ENCODE measurements at places on chromosomes 6 and 20.

- DNase-seq: no peak
Measured at GRCh38 chr20:51624157-51624731, 81.7 kb upstream of the NFATC2 start.

DNA sequence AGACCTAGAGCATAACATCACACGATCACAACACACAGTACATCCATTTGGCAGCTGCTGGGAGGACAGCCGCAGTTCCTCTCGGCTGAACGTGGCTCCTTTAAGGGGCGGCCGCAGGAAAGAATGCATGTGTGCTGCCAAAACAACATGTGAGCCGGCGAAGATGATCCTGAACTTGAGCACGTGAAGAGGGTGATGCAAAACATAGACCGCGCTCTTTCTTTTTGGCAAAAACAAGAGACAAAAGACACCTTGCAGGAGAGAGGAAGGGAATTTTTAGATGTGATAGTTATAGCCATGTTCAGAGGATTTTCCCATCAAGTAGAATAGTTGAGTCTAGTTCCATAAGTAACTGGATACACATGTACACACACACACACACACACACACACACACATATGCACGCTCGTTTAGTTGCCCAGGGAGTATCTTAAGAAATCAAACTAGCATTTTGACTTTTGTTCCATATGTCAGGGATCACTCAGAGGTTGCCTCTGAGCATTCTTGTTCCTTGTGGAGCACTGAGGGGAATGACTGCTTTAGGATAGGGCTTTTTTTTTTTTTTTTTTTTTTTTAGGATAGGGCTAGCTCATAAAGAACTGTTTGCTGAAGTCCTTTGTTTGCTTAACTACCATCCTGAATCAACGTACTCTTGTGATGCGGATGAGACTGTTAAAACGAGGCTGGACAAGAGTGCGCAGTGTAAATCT is 21.7 kb upstream of the RANBP9 start:
- peak; percentile 61 for DNase-seq

DNA sequence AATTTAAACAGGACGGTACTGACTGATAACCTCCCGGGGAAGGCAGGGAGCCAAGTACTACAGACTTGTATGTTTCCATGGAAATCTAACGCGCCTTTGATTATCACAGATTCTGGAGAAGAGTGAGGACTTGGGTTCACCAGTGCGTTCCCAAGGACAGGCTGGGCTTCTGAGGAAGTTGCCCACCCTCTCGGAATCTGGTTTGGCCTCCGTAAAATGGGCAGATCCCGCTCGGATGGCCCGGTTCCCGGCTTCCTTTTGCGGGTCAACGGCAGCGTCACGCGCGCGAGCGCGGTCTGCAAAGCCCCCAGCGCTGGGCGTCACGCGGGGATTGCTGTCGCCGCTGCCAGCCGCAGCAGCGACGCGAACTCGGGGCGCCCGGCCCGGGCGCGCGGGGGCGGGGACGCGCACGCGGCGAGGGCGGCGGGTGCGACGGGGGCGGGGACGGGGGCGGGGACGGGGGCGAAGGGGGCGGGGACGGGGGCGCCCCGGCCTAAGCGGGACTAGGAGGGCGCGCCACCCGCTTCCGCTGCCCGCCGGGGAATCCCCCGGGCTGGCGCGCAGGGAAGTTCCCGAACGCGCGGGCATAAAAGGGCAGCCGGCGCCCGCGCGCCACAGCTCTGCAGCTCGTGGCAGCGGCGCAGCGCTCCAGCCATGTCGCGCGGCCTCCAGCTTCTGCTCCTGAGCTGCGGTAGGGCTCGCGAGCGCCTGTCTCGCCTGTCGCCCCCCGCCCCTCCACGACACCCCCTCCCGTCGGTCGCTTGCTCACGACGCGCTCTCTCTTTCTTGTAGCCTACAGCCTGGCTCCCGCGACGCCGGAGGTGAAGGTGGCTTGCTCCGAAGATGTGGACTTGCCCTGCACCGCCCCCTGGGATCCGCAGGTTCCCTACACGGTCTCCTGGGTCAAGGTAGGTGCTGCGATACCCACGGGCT is at the start of gene CD83:
Gene CD83 (plus strand): TSS at position 615 of the 933 bp plus-strand sequence. CDS start 40 bp downstream, at position 655.
- peak; percentile 31 for DNase-seq

GRCh38 chr6:158439255-158439654 is 120.6 kb upstream of the TMEM181 start:
- no peak for DNase-seq

DNA sequence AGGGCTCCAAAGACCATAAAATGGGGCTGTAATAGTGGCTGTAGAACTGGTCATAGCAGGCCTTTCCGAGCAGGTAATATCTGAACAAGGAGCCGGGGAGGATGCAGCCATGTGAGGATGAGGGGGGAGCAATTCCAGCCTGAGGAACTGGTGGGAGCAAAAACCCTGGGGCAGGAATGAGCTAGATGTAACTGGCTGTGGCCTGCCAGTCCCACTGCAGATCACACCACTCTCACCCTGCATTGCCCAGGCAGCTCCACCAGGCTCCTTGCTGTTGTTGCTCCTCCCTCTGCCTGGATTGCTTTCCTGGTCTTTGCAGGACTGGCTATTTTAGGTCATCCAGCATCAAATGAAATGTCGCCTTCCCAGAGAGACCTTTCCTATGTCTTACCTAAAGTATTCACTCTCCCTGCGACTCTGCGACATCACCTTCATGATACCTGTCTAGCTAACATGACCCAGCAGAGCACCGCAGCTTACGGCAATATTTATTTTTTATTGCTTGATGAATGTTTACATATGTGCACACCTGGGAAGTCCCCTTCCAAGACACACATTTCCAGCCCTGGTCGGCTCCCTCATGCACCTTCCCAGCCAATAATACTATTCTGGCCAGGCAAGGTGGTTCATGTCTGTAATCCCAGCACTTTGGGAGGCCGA is 2.4 kb upstream of the ZFP64 start:
- no peak for DNase-seq

DNA sequence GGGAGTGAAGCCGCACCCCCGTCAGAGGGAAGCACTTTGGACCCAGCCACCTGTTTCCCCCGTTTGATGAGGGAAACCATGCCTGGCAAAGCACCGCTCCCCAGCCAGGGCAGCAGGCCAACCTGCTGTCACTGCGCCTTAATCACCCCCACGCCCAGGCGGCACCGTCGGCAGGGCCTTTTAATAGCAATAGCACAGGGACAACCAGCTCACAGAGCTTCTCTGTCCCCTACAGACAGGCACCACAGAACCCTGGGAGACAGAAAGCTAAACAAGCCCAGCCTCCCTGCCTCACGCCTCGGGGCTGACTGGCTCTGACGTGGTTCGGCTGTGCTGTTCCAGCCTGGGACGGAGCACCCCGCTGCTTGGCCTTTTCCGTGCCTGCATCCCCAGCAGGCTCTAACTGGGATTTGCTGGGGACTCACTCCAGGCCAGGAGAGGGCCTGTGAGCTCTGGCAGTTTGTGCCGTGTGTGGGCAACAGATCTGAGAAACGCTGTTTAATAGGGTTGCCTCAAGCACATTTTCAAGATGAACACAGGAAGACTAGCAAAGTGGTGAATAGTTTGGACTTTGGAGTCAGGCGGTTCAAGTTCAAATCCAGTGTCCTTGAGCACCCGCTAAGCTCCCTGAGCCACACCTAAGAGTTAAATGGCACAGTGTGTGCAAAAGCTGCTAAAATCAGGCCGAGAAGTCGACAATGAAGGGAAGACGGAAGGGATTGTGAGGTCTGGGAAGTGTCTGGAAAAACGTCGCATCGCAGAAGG is 223.8 kb downstream of the NRN1 start:
- peak; percentile 42 for DNase-seq

GRCh38 chr6:40325791-40326190 is 261.4 kb downstream of the LRFN2 start:
- DNase-seq: no peak

DNA sequence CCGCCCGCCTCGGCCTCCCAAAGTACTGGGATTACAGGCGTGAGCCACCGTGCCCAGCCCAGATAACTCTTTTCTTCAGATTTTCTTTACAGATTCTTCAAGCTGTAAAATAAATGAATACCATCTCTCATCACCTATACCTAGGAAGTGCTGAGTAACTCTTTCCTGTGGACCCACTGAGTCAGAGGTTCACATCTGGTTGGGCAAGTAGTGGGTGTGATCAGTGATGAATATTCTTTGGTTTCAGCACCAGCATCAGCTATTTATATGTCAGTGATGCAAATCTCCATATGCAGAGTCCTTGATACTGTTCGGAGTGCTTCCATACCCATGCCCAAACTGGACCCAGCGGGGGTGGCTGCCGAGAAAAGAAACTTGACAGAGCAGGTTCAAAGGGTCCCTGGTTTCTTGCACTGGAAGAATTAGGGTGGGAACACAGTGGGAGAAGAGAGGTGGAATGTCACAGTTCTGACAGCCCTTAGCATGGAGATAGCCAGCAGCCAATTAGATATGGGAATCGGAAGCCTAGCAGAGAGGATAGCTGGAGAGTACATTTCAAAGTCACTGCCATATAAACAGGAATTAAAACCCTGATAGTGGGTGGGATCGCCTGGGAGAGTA is 64.9 kb upstream of the DDR1 start:
- no peak for DNase-seq

GRCh38 chr6:64996301-64996700 is 710.7 kb downstream of the EYS start:
- no peak for DNase-seq

DNA sequence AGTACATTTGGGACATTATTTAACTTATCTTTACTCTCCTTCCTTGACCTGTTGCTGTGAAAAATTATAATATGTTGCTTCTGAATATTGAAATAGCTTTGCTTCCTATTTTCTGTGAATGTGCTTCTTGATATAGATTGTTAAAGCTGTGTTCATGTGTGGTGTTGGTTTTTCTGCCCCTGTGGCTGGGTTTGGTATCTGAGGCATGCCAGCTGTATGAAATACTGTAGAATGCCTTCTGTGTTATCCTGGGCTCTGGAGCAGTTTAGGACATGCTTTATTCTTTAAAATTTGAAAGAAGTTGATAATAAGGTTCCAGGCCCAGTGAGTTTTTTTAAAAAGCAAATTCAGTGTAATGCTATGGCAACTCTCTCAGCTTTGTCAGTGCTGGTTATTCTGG is 71.7 kb downstream of the HIVEP1 start:
- DNase-seq: no peak

GRCh38 chr6:20996099-20996498 is 461.8 kb downstream of the CDKAL1 start:
- no peak for DNase-seq

GRCh38 chr6:34339432-34339831 is 53.0 kb downstream of the NUDT3 start:
- DNase-seq: no peak

GRCh38 chr6:20415712-20416454 is 14.2 kb downstream of the E2F3 start:
- DNase-seq: no peak

DNA sequence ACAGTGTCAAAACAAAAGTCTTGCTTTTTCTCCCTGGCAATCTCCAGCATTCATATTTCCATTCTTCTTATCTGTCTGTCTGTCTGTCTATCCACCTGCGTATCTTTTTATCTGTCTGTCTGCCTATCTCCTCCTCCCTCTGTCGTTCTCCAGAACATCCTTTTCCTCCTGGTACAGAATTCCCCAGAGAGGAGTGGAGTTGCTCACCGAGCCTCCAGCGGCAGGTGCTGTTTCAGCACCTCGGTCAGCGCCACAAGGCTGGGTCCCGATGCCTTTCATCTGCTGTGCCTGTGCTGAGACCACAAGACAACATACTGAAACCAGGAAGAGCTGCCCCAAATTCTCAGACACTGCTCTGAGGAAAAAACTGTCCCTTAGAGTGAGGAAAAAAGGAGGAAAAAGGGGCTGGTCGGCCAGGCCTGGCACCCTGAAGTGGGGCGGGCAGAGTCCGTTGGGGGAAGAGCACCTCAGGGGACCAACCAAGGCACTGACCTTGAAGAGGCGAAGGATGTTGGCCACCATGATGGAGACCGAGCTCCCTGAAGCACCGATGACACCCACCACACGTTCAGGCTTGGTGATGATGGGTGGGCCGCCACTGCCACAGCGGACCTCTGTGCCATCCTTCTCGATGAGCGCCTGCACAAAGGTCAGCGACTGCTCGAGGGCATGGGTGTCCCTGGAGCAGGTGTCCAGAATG is 13.3 kb downstream of the GRM4 start:
- no peak for DNase-seq

DNA sequence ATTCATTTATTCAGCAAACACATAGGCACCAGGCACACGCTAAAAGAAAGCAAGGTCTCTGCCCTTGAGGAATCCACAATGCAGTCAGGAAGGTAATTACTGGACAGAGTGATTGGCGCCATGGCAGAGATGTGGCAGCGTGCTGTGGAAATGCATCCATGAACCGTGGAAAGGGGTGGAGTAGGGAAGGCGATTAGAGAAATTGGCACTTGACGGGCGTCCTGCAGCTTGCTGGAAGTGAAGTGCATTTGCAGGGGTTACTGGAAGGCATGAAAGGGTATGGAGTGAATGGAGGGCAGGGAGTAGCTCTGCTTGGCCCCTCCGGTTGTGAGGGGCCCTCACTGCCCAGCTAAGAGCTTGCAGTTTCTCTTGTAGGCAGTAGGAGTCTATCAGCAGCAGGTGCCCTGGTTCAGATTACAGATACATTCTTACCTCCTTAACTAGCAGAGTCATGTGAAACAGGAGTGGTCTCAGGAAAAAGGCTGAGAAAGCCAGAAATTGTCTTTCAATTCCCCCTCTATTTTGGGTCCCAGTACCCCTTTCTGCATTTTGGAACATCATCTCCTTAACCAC is 122.5 kb upstream of the TIAM2 start:
- DNase-seq: no peak

DNA sequence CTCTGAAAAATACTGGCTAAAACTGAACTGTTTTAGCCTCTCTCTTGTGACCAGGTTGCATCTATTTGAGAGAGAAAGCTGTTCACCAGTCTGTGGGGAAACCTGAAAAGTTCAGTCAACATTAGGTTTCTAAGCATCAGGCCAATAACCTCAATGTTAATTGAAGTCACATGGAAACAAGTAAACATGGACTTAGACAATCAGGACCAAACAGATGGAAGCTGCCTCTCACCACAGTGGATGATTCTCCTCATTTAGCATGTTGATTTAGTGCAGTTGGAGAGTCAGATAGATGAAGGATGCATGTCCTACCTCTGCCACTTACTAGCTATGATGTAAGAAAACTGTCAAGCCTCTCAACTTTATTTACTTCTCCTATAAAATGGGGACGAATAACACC is 18.2 kb downstream of the SCGN start:
- DNase-seq: no peak

- DNase-seq: no peak
Measured at GRCh38 chr6:88708197-88708744, 255.1 kb downstream of the RNGTT start.

- no peak for DNase-seq
Measured at GRCh38 chr6:141532211-141532610, 600.5 kb upstream of the GJE1 start.

GRCh38 chr6:5486214-5486613 is 224.9 kb downstream of the FARS2 start:
- no peak for DNase-seq
